NCI-H2171 (cell line): ENCODE measurements at places on chromosomes 1 and 21.

- no peak for DNase-seq
Observed at GRCh38 chr1:171743081-171743870, 1.4 kb upstream of the VAMP4 start.

DNA sequence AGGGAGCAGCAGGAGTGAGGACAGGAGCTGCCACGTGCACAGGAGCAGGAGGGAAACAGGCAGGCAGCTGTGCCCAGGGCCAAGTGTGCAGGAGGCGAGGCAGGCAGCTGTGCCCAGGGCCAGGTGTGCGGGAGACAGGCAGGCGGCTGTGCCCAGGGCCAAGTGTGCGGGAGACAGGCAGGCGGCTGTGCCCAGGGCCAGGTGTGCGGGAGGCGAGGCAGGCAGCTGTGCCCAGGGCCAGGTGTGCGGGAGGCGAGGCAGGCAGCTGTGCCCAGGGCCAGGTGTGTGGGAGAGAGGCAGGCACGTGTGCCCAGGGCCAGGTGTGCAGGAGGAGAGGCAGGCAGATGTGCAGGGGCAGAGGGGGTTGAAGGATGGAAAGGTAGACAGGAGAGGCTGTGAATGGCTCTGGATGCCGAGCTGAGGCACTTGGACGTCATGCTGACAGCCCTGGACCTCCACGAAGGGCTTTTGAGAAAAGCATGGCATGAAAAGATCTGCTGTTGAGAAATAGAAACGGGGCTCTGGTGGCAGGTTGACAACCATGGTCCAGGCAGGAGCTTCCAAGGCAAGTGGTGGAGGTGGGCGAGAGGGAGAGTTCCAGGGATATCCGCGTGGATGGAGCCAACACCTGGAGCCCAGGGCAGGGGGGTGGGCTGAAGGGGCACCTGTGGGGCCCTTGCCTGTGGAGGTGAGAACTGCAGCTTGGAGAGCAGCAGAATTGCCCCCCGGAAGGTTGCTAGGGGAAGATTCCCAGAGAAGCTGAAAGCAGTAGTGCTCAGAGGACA is 19.1 kb upstream of the NPHP4 start:
- peak; percentile 23 for DNase-seq

- DNase-seq: no peak
Observed at GRCh38 chr1:30657131-30658013, 66.0 kb downstream of the MATN1 start.

- DNase-seq: no peak
Observed at GRCh38 chr1:81021134-81021533, 779.6 kb upstream of the ADGRL2 start.
